ENCODE measurements at places on chromosomes 2 and 18.
A peak's percentile ranks its signal among the peaks of the same experiment; 100 is the strongest.

DNA sequence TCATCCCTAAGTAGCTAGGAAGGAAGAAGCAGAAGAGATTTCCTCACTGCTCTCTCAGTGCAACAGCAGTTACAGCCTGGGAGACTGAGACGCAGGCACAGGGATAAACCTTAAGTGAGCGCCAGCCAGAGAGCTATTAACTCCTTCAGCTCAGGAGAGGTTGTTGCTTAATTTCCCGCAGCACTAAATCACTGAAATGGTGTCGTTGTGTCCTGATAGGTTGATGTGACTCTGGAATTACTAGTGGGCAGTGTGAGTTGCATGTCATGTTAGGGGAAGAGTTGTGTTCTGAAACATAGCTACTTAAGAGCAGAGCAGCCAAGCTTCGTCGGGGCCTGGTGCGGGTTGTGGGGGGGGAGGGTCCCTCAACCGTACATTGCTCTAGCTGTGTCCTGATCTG is 225.8 kb downstream of the NAPG start:
- no peak for DNase-seq

GRCh38 chr2:149132339-149132738 is 93.8 kb downstream of the LYPD6B start:
- DNase-seq, result peak; percentile 4

GRCh38 chr18:9130806-9131205 is 5.8 kb upstream of the ANKRD12 start:
- DNase-seq, result no peak

- no peak for DNase-seq
These were observed 1362.7 kb upstream of the CHAC2 start for GRCh38 chr2:52404866-52405265.

DNA sequence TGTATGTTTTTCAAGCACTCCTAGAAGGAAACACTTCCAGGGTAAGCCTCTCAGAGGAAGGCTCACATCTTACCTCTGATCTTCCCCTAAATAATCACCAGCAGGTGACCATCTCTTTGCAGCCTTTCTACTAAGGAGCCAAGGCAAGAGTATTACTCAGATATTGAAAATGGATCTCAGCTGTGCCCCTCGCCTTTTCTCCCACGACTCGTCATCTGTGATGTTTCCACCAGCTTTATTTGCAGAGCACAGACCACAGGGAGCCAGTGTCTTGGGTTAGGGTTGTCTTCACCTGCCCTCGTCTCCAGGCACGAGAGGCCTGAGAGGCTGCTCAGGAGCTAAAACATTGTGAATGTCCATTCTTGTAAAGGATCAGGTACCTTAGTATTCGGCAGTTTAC is 16.9 kb upstream of the SCLY start:
- no peak for DNase-seq

DNA sequence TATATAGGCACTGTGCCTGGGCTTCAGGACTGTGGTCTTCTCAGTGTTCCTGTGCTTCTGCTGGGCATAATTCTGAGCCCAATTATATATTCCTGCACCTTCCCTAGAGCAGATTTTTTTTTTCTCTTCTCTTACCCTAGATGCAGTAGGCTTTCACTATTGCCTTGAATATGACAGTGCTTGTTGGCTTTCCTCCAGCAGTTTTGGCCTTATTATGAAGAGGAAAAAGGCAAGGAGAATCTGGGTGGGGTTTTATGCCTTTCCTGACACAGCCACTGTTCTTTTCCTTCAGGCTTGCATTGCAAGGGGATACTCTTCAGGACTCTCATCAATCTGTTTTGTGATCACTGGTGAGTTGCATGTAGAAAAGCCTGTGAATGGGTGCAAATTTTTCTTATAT is 221.9 kb upstream of the CELF4 start:
- DNase-seq, result no peak

GRCh38 chr2:12725233-12726187 is 8.8 kb downstream of the TRIB2 start:
- DNase-seq, result no peak

GRCh38 chr2:133836691-133837345 is 268.6 kb upstream of the NCKAP5 start:
- DNase-seq, result no peak

- DNase-seq, result no peak
These were observed 87.0 kb downstream of the HDAC4 start for GRCh38 chr2:239313776-239314175.

DNA sequence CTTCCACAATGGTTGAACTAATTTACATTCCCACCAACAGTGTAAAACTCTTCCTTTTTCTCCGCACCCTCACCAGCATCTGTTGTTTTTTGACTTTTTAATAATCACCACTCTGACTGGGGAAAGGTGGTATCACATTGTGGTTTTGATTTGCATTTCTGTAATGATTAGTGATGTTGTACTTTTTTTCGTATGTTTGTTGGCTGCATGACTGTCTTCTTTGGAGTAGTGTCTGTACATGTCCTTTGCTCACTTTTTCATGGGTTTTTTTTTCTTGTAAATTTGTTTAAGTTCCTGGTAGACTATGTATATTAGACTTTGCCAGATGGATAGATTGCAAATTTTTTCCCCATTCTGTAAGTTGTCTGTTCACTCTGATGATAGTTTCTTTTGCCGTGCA is 574.8 kb downstream of the KCNJ3 start:
- no peak for DNase-seq

GRCh38 chr18:35091841-35092240 is 50.6 kb downstream of the MAPRE2 start:
- DNase-seq, result no peak

- DNase-seq, result no peak
These were observed 26.0 kb downstream of the SNORC start for GRCh38 chr2:232896111-232896510.

DNA sequence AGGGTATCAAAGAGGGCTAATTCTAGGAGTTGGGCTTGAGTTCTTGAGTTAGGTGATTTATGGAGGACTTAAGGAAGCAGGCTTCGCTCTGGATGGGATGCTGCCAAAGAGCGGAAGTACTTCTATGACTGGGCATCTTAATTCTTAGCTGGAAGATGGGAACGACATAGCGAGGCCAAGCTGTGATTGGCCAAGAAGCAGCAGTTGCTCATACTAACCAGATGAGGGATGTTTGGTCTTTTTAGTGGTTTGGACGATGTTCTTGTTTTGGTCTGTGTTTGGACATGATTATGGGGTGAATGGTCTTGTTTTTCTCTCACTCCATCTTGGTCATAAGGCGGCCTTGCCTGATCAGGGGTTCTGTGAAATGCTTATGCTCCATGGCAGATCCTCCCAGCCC is 133.7 kb downstream of the MSH2 start:
- no peak for DNase-seq

- DNase-seq, result no peak
These were observed 91.7 kb upstream of the TGIF1 start for GRCh38 chr18:3358310-3358709.
